ENCODE measurements at places on chromosomes 11 and 22. TPM values are rescaled to one million over a fixed set of nuclear protein-coding genes. Genes with fewer than 3 reads are reported as not detected.

GRCh38 chr11:84044706-84045105 is 758.5 kb upstream of the CCDC90B start:
- no peaks in the 10 kb centered on the region for H3K4me1 ChIP-seq
- no peaks in the 10 kb centered on the region for H3K36me3 ChIP-seq
- no peaks in the 10 kb centered on the region for H3K27me3 ChIP-seq
- DNase-seq = no peak

- no peak for DNase-seq
- no peaks in the 10 kb centered on the region for H3K36me3 ChIP-seq
- no peak overlapping the region for H3K27ac ChIP-seq
Measured at GRCh38 chr11:22461626-22462025, 123.4 kb downstream of the SLC17A6 start.

DNA sequence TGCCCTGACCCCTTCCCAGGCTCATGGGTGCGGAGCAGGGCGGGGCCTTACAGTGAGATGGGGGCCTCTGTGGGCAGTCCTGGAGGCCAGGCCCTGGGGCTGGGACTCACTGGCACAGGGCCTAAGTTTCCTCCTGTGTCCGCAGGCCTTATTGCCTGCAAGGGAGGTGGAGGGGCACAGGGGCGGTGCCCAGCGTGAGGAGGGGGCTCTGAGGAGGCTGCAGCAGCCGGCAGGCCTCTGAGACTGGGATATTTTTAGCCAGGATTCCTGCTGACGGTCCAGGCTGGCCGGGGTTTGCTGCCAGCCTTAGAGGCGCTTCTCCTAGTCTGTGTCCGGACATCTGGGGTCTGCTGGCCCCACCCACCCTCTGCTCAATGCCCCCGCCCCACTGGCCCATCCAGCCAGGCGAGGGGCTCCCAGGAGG is 5.7 kb upstream of the RTN4R start:
- H3K36me3 ChIP-seq = no peaks in the 10 kb centered on the region
- no peak overlapping the region for H3K27ac ChIP-seq
- H3K4me1 ChIP-seq = no peaks in the 10 kb centered on the region
- H3K27me3 ChIP-seq = no peaks in the 10 kb centered on the region
- H3K4me3 ChIP-seq = no peak overlapping the region

The IL17RA gene
- total RNA-seq = 10.3 TPM

- no peak for DNase-seq
- no peaks in the 10 kb centered on the region for H3K27me3 ChIP-seq
- H3K4me1 ChIP-seq = peaks cover 9% of the 10 kb centered on the region
- no peak overlapping the region for H3K27ac ChIP-seq
Measured at GRCh38 chr11:120676991-120677390, 165.4 kb downstream of the GRIK4 start.

The PLEKHA7 gene
- 23.2 TPM for total RNA-seq

DNA sequence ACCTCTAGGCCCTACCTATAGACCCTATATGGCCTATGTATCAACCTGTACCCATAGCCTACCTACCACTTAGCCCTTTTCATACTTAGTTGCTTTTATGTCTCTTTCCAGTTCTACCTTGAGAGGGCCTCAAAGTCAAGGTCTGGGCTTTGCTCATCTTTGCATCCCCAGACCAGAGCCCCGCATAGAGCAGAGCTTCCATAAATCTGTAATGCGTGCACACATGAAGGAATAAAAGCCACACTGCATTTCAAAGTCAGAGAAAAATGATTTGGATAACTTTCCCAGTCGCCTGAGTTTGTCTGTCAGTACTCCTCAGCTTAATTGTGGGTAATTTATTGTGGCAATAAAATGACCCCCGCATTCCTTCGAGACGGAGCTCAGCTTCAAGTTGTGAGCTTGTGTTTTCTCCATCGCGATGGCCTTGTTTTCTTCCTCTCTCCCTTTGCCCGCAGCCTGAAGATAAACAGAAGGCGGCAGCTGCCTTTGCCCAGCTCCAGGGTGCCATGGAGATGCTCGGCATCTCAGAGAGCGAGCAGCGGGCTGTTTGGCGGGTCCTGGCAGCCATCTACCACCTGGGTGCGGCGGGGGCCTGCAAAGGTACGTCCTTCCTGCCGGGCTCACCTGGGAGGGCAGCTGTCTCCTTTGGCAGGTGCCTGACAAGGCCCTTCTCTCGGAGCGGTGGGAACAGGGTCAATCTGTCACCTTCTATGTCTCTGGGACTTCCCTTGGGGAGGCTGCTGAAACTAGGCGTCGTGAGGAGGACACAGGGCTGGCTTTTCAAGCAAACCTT is 55.7 kb downstream of the MYO18B start:
- DNase-seq = no peak
- H3K36me3 ChIP-seq = no peaks in the 10 kb centered on the region
- no peaks in the 10 kb centered on the region for H3K27me3 ChIP-seq
- H3K27ac ChIP-seq = no peak overlapping the region
- H3K4me1 ChIP-seq = no peaks in the 10 kb centered on the region

GRCh38 chr11:131299598-131300438 is 70.6 kb upstream of the NTM start:
- H3K4me1 ChIP-seq = no peaks in the 10 kb centered on the region
- no peaks in the 10 kb centered on the region for H3K27me3 ChIP-seq
- no peak for DNase-seq

DNA sequence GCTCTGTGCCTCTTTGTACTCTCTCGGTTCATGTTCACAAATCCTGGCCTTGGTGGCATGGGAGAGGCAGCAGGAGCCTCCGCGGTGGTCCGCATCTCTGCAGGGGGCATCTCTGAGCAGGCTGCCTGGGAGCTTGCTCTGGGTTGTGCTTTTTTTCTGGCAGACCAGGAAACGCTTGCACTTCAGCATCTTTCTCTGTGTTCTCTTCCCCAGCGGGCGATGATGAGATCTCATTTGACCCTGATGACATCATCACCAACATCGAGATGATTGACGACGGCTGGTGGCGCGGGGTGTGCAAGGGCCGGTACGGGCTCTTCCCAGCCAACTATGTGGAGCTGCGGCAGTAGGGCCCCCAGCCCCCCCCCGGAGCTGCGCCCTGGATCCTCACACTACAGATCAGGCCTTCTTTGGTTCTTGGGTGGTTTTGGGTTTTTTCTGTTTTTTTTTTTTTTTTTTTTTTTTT is 36.5 kb downstream of the CTTN start:
- no peaks in the 10 kb centered on the region for H3K4me1 ChIP-seq
- H3K36me3 ChIP-seq = peaks cover 68% of the 10 kb centered on the region
- no peak overlapping the region for H3K4me3 ChIP-seq
- no peak for DNase-seq
- no peak overlapping the region for H3K27ac ChIP-seq
- no peaks in the 10 kb centered on the region for H3K27me3 ChIP-seq

DNA sequence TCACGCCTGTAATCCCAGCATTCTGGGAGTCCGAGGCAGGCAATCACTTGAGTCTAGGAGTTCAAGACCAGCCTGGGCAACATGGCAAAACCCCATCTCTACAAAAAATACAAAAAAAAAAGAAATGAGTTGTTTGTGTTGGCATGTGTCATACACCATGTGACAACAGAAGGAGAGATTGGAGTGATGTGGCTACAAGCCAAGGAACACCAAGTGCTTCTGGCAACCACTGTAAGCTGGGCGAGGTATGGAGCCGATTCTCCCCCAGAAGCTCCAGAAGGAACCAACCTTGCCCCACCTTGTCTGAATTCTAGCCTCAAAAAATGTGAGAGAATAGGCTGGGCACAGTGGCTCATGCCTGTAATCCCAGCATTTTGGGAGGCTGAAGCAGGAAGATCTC is 39.1 kb upstream of the SLC35C1 start:
- no peaks in the 10 kb centered on the region for H3K27me3 ChIP-seq
- DNase-seq = peak; percentile 38
- H3K36me3 ChIP-seq = no peaks in the 10 kb centered on the region
- no peak overlapping the region for H3K27ac ChIP-seq
- H3K4me3 ChIP-seq = no peak overlapping the region
- no peaks in the 10 kb centered on the region for H3K4me1 ChIP-seq

DNA sequence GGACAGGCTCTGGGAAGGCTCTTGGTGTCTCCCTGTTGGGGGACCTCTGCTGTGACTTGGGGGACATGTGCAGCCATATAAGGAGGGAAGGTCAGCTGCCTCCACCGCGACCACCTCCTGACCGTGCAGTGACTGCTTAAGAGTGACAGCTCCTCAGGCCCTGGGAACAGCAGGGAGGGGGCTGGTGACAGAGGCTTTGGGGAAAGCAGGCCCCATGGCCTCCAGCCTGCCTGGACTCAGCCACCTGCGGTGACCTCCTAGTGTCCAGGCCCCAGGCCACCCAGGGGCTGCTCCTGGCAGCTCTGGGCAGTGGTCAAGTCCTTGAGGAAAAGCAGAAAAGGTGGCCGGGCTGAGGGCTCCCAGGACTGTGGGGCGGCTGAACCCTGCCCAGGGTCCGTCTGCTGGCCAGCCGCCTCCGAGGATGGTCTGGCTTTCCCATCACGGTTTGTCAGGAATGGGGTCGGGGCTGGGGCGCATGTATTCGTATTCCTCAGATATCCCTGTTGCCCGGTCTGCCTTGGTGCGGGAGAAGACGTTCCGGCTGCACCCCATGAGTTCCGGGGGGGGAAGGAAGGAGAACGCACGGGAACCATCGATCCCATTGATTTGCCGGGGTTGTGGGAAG is 96.8 kb downstream of the WNT7B start:
- H3K36me3 ChIP-seq = no peaks in the 10 kb centered on the region
- no peak overlapping the region for H3K27ac ChIP-seq
- no peaks in the 10 kb centered on the region for H3K4me1 ChIP-seq
- no peaks in the 10 kb centered on the region for H3K27me3 ChIP-seq
- H3K4me3 ChIP-seq = no peak overlapping the region

The ANO3 gene
- 0.45 TPM for total RNA-seq

DNA sequence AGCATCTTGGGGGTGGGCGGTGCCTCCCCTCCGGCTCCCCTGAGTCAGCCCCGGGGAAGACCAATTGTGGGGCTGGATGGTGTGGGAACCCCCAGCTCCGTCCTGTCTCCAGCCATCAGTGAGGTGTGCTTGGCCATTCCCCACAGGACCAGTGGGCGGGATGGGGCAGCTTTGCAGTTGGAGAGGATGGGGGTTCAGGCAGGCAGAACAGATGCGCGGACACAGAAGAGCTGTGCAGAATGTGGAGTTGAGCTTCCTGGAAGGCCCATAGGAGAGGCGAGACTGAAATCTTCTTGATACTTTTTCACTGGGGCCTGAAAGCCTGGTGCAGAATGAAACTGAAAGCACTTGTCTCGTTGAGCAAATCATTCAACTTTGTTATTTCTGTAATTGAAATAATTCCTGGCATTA is 23.8 kb downstream of the PARVB start:
- H3K27me3 ChIP-seq = no peaks in the 10 kb centered on the region
- no peak for DNase-seq
- H3K27ac ChIP-seq = no peak overlapping the region
- H3K4me1 ChIP-seq = no peaks in the 10 kb centered on the region
- no peak overlapping the region for H3K4me3 ChIP-seq
- no peaks in the 10 kb centered on the region for H3K36me3 ChIP-seq

- H3K4me3 ChIP-seq = no peak overlapping the region
- no peak overlapping the region for H3K27ac ChIP-seq
- no peaks in the 10 kb centered on the region for H3K27me3 ChIP-seq
- DNase-seq = no peak
- H3K4me1 ChIP-seq = no peaks in the 10 kb centered on the region
- no peaks in the 10 kb centered on the region for H3K36me3 ChIP-seq
Measured at GRCh38 chr11:26443617-26444016, 111.7 kb downstream of the ANO3 start.

The CARNS1 gene
- total RNA-seq = 5.3 TPM

DNA sequence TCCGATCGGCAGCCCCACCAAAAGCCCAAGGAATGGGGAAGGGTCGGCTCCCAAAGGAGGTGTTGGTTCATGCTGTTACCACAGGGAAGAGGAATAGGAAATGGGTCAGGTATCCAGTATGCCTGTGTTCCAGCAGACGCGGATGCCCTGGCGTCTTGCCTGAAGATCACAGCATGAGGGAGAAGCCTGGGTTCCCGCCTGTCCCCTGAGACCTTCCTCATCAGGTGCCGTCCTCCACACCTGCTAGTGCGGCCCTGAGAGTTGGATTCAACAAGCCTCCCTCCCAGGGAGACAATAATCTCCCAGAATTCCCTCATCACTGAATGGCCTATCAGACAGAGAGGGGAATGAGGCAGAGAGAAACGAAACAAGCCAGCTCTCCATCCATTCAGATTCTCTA is 92.2 kb downstream of the SPATA19 start:
- no peak for DNase-seq
- H3K27me3 ChIP-seq = no peaks in the 10 kb centered on the region
- H3K4me1 ChIP-seq = no peaks in the 10 kb centered on the region

DNA sequence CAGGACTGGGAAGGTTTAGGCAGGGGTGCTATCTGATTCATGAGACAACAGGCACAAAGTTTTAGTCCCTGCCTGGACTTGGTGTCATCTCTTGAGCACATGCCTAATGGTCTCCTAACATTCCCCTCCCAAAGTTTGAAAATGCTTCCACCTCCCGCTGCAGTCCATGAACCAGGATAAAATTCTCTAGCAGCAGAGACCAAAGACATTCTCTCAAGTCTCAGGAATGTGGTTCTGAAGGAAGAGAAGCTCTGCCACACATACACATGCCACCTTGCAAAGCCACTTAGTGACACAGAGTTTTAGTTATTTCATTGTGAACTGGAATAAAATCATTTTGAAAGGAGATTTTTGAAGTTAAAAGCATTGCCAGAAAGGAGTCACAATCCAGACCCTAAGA is 15.5 kb downstream of the OR51B6 start:
- no peaks in the 10 kb centered on the region for H3K36me3 ChIP-seq
- no peak overlapping the region for H3K4me3 ChIP-seq
- DNase-seq = no peak

GRCh38 chr22:29689206-29689879 is 30.5 kb upstream of the CABP7 start:
- no peak for DNase-seq
- H3K36me3 ChIP-seq = no peaks in the 10 kb centered on the region
- peaks cover 15% of the 10 kb centered on the region for H3K4me1 ChIP-seq
- no peak overlapping the region for H3K27ac ChIP-seq
- no peak overlapping the region for H3K4me3 ChIP-seq

DNA sequence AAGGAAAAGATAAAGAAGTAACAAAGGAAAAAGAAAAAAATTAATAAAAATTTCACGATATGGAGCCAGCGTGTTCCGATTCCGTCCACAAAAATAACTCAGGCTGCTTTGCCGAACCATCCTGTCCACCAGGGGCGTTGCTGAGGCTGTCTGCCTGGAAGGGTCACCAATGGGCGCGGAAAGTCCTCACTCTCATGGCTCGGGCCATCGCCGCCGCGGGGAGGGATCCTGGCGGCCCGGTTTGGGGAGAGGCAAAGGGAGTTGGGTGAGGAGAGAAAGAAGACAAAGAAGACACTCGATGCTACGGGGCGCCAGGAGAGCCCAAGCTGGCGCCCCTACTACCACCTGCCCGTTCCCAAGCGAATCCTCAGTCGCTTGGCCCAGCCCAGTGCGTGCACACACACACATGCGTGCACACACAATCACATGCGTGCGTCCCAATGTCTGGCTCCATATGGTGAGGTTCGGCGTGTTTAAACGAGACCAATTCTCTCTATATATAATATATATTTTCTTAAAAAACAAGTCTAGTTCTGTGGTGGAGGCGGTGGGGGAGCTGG is 5.6 kb upstream of the PYGM start:
- H3K4me3 ChIP-seq = no peak overlapping the region
- peaks cover 65% of the 10 kb centered on the region for H3K36me3 ChIP-seq
- no peak for DNase-seq
